ENCODE measurements at places on chromosomes 5 and 9.

- no peak for DNase-seq
Measured at GRCh38 chr5:14534773-14535172, 46.8 kb upstream of the OTULINL start.

- no peak for DNase-seq
Measured at GRCh38 chr9:12961276-12961809, 186.5 kb downstream of the LURAP1L start.

GRCh38 chr5:96576876-96577275 is 85.3 kb upstream of the CAST start:
- no peak for DNase-seq

- DNase-seq = no peak
Measured at GRCh38 chr9:85310573-85310972, 431.2 kb downstream of the AGTPBP1 start.

- no peak for DNase-seq
Measured at GRCh38 chr9:123375469-123376132, 19.6 kb downstream of the CRB2 start.

GRCh38 chr5:156208271-156208670 is 118.7 kb upstream of the SGCD start:
- DNase-seq = no peak

- DNase-seq = no peak
Measured at GRCh38 chr9:92483627-92484545, 1.6 kb upstream of the ASPN start.

- DNase-seq = no peak
Measured at GRCh38 chr5:160921-161802, 30.1 kb upstream of the LRRC14B start.

DNA sequence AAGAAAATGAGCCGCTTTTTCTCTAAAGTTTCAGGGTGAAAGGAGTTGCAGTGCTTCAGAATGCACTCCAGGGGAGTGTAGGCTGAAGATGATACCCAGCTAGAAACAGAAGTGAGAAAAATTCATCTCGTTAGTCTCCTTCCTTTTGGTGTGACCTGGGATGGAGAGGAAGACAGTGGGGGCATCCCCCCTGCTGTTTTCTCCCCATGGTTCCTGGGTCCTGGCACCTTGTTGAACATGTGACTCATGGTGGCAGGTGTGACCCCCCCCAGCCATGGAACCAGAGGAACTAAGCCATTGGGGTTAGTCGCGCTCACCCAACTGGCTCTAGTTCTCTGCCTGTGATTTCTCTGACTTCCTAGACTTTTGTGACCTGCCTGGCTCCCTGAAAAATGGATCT is 424.6 kb downstream of the CSNK1G3 start:
- DNase-seq = no peak

DNA sequence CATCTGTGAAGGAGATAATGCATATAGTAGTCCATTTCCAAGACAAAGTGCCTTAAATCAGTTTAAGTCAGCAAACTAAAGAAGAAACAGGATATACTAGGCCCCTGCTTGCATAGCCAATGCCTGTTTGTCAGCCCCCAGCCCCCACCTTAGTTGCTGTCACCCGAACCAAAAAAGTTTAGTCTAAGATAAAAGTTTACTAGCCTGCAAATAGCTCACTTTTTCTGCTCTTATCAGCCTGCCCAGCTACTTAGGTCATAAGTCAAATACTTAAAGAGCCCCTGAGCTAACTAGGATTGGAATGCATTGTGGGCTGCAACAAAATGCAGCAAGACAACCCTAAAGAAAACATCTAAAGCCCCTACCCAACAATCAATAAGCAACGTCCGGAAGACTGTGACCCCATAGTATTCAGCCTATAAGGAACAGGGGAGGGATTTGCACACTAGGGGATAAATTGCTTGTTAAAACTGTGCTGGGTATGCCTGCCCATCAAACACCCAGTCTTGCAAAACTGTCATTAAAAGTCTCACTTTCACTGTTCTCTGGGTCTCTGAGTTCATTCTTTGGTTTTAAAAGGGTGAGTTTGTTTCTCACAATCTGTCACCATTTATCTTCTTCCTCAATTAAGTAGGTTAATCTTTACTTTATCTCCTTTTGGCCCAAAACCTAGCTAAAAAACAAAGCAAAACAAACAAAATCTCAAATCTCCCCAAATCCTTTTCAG is 92.4 kb upstream of the CEP78 start:
- DNase-seq = no peak

GRCh38 chr9:132023419-132024180 is 56.1 kb downstream of the MED27 start:
- no peak for DNase-seq

GRCh38 chr9:87461256-87461655 is 36.4 kb upstream of the DAPK1 start:
- DNase-seq = no peak

DNA sequence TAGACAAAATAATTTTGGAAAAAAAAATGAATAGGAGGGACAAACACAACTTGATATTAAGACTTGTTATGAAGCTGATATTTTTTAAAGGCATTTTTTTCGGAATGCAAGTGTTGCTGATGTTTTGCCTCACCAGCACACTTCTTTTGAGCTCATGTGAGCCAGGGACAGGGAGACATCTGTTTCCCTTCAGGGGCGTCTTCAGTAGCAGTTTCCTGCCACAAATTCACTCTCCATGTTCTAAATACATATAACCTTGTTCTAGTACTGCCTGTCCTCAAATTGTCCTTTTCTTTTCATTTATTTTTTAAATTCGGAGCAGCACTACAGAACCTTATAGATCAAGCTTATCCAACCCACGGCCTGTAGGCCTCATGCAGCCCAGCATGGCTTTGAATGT is 316.0 kb upstream of the PAPPA start:
- no peak for DNase-seq

GRCh38 chr9:126947529-126947928 is 32.9 kb downstream of the RALGPS1 start:
- DNase-seq = no peak

DNA sequence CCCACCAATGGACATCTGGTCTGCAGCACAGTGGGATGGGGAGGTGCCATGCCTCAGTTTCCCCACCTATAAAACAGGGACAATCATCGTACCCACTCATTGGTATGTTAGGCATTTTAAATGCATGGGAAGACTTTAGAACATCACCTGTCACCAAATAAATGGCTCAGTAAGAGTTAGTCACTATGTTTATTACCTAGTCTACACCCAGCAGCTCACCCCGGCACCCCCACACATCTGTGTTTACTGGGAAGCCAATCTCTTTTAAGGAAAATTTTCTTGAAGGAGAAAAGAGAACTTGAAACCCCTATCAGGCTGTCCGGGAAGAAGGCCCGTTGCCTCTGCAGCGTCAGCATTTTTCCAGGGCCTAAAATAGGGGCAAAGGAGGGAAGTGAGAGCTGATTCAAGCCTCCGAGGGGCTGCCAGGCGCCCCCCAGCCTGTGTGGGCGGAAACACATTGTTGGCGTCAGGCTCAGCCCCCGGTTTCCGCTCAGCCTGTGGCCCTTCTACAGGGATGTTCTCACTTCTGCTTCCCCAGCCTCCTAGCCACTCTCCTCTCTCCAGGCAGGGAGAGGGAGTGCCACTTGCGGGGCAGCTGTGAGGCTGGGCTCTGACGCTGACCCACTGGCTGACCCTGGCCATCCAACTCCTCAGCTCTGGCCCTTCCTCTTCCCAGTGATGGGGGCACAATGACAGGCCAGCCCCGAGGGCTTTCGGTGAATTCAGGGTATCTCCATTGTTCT is 4.6 kb downstream of the CSF1R start:
- DNase-seq = no peak

DNA sequence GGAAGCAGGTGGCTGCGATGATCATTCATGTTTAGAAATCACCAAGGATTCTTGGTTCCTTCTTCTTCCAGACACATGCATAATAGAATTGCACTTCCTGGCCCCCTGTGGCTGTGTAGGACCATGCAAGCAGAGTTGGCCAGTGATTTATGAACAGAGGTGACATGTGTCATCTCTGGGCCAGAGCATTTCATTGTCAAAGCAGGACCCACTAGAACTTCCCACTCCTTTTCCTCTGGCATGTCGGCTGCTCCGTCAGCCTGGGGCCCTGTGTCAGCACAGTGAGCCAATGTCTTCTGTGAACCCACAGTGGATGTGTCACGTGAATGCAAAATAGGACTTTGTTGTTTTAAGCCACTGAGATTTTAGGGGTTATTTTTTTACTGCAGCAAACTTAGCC is 59.2 kb downstream of the HSD17B3 start:
- no peak for DNase-seq

- DNase-seq = no peak
Measured at GRCh38 chr5:64347309-64347708, 158.5 kb upstream of the RGS7BP start.

GRCh38 chr5:151318850-151319732 is 15.5 kb upstream of the SLC36A3 start:
- no peak for DNase-seq

GRCh38 chr5:63439537-63439936 is 522.7 kb downstream of the HTR1A start:
- no peak for DNase-seq

DNA sequence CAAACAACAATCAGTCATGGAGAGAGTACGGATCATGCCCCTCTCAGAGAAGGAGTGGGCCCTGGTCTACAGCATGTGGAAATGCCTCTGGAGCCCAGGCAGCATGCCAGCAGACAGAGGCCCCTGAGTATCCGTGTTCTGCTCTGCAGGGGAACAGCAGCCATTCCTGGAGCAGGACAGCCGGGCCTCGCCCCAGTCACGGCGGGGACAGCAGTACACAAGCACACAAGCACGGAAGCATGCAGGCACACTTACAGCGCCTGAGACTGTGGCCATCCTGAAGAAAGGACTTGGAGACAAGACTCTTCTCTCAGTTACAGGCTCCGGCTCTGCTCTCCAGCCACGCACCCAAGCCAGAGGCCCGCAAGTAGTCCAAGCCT is 102.6 kb upstream of the ALDH1B1 start:
- DNase-seq = no peak
